ENCODE measurements at places on chromosomes 16 and 17.

- DNase-seq: no peak
Measured at GRCh38 chr16:89315791-89316581, 98.5 kb downstream of the ZNF778 start.

GRCh38 chr17:55845385-55845784 is 94.5 kb downstream of the PCTP start:
- DNase-seq: peak; percentile 5

DNA sequence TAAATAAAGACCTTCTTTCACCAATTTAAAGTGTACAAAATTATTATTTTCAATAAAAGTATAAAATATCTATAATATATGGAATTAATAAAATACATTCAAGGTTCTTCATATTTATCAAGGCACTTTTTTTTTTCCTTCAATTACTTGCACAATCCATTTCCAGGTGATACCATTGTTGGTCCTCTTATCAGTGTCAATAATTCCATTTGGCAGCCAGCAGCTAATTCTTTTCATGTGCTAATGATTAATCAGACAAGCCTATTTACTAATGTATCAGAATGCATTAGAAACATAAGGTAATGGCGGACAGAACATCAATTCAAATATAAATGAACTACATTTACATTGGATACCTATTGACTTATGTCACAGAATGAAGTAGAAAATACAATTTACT is 622.2 kb downstream of the TOX3 start:
- no peak for DNase-seq

GRCh38 chr17:74513987-74514631 is 17.2 kb downstream of the CD300LB start:
- peak; percentile 25 for DNase-seq

DNA sequence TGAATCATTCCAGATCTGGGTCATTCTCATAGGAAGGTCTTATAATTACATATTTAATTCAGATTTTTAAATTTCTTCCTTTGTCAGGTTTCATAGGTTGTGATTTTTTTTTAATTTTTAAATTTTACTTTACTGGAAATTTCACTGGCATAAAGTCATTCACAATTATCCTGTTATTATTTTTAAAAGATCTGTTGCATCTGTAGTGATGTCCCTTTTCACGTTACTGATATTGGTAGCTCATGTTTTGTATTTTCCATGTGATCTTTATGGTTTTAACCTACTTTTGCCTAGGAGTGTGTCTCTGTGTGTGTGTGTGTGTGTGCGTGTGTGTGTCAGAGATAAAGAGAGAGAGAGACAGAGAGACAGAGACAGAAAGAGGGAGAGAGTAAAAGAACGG is 216.6 kb upstream of the KCNJ16 start:
- no peak for DNase-seq

GRCh38 chr17:33628500-33629346 is 335.6 kb upstream of the ASIC2 start:
- DNase-seq: no peak

DNA sequence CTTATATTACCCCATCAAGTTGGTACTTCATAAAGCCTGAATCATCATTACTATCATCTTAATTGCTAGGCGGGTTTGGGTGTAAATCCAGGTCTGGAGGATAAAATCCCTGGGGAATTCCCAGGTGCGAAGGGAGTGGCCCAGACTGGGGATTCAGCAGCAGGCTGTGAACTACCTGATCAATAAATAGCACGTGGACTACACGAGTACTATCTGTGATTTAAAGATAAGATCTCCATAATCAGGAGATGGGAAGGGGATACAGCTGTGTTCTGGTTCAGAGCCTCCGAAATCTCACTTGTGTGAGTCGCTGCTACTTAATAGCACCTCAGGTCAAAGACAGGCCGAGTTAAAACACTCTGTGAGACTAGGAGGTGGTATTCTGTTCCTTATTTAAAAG is 512.6 kb upstream of the ZFHX3 start:
- no peak for DNase-seq

DNA sequence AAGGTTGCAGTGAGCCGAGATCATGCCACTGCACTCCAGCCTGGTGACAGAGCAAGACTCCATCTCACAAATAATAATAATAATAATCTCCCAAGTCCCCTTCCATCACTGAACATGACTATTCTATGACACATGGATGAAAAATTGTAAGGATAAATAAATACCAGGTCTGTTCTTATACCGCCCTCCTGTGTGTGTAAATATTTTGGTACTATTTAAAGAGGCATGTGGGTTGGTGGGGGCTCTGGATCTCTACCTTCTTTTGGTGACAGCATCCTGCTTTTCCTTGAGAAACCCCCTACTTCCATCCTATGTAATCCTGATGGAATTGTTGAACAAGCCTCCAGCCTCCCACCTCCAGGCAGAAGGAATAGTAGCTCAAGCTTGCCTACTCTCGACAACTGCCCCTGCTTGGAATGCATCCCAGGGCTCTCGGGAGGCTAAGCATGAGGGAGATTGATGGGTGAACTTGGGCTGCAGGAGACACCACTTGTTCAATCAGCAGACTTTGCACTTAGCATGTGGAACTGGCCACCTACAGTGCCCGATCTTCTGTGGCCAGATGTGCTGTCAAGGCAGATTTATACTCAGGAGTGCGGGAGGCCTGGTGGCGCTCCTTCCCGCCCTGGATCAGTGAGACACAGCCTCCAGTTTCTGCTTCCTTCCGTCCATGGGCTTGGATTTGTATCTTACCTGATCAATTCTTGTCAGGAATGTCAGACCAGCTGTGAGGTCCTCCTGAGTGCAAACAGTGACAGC is 287.4 kb downstream of the SLC39A11 start:
- DNase-seq: no peak

DNA sequence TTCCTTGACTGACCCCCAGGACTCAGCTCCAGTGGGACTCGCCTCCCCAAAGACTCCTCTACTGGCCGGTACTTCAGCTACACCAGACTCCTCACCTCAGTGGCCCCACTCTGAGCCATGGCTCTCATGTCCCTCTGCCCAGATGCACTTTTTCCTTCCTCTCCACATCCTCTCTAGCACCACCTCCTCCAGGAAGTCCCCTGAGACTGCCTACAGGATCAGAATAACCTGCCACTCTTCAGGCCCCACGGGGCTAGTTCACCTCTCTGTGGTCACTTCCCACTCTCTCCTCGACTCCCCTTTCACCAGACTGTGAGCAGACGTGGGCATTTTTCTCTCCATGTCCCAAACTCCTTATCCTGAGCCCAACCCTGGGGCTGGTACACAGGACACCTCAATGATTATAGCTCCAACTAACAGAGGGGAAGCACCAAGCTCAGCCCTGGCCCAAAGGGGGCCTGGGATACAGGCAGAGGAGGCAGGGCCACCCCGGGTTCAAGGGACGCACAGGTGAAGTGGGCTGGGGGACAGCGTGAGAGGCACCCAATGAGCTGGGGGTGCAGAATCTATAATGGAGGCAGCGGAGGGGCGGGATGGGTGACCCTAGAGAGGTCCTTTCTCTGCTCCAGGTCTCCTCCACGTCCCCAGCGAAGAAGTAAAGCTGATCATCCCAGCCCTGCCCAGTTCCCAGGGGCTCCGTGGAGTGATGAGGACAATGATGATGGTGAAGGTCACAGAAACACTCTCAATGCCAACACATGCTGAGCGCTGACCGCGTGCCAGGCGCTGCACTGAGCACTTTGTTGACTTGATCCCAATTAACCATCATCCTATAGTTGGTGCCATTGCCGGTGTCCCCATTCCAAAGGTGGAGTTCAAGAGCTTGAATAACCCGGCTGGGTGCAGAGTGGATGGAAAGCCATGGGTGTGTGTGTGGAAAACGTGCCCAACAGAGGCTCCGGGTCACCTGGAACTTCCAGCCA is 3.9 kb downstream of the TRPV3 start:
- DNase-seq: no peak

DNA sequence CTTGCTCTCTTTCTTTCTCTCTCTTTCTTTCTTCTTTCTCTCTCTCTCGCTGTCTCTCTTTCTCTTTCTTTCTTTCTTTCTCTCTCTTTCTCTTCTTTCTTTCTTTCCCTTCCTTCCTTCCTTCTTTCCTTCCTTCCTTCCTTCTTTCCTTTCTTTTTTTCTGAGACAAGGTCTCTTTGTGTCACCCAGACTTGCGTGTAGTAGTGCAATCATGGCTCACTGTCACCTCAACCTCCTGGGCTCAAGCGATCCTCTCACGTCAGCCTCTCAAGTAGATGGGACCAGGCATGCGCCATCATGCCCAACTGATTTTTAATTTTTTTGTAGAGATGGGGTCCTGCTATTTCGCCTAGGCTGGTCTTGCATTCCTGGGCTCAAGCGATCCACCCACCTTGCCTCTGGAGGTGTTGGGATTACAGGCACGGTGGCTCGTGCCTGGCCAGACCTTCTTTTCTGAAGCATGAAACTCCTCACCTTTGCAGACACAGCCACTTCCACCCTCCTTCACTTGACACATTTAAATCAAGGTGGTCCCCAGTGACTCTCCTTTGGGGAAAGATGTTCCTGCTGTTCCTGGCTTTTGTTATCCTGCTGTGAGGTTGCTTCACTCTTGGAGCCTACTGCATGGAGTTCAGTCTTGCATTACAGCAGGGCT is 26.8 kb upstream of the NKD1 start:
- no peak for DNase-seq

GRCh38 chr17:44677136-44677535 is 12.4 kb downstream of the CCDC43 start:
- no peak for DNase-seq

- DNase-seq: no peak
Measured at GRCh38 chr16:69599731-69600130, 34.0 kb downstream of the NFAT5 start.

DNA sequence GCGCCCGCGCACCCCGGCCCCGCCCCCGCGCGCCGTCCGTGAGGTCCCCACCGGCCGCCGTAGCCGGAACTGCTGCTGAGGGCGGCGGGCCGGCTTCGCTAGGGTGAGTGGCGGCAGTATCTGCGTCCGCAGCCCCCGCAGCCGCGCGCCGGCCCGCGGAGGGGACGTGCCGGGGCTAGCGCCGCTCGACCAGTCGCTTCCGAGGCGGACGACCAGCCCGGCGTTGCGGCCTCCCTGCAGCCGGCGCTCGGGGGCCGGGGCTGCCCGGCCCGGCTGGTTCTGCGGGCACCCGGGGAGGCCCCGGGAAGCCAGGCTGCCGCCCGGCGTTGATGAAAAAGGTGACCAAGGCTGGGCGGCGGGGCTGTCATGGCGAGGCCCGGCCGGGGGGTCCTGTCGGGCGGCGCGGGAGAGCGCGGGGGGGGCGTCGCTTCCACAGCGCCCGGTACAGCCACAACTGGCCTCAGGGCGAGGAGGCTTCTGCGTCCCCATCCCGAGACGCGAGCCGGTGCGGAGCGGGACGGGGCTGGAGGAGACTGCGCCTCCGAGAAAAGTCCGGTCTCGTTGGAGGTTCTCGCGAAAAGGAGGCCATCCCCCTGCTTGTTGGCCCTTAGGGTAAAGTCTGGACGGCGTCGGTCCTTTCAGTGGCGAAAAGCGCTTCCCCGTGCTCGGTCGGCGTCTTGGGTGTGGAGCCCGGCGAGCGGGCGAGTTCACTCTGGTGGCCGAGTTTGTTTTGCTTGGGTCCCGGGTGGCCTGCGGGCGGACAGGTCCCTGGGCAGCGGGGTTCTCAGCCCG is at the start of gene CRAMP1:
CRAMP1 (plus strand) TSS at position 41 of the 792 bp plus-strand sequence. CDS start 2,280 bp downstream, outside the sequence.
- DNase-seq: no peak

DNA sequence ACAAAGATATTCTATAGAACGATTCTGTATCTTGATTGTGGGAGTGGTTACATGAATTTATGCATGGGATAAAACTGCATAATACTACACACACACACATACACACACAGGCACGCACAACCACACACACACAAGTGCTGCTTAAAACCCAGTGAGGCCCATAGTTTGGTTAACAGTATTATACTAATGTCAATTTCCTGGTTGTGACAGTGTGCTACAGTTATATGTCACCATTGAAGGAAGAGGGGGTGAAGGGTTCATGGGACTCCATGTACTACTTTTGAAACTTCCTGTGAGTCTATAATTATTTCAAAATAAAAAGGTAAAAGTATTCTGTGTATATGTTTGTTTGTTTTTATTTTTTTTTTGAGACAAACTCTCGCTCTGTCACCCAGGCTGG is 8.1 kb downstream of the ZC3H7A start:
- DNase-seq: no peak

- peak; percentile 92 for DNase-seq
Measured at GRCh38 chr17:42407289-42407836, 15.7 kb downstream of the CAVIN1 start.

GRCh38 chr16:57693550-57693949 is 1.1 kb upstream of the DRC7 start:
- no peak for DNase-seq

DNA sequence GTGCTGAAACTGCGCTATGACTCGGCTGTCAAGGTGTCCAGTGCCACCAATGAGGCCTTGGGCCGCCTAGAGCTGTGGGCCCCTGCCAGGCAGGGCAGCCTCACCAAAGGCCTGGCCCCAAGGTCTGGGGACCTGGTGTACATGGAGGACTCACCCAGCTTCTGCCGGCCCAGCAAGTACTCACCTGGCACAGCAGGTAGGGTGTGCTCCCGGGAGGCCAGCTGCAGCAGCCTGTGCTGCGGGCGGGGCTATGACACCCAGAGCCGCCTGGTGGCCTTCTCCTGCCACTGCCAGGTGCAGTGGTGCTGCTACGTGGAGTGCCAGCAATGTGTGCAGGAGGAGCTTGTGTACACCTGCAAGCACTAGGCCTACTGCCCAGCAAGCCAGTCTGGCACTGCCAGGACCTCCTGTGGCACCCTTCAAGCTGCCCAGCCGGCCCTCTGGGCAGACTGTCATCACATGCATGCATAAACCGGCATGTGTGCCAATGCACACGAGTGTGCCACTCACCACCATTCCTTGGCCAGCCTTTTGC is 25.0 kb downstream of the WNT9B start:
- peak; percentile 89 for DNase-seq

DNA sequence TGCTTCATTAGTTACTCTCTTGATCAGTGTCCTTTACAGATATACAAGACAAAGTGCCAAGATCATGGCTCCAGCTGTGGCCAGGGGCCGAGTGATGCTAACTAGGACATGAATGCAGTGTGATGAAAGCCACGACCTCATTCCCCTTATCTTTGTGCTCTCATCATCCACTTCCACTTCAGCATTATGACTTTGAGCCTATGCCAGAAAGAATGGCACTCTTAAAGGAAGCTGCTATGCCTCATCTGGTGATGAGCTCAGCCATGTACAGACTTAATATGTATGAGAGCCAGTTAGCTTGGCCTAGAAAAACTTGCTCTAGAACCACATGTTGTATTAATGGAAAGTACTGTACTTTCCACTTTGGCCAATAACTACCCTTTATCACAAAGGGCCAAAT is 179.1 kb downstream of the TOX3 start:
- no peak for DNase-seq

GRCh38 chr16:11499295-11500089 is 87.2 kb downstream of the LITAF start:
- DNase-seq: no peak

Measured in cerebellar cortex (tissue), 1 donor.